ENCODE measurements at places on chromosomes 6 and 20.

GRCh38 chr6:83974409-83975050 is 59.0 kb upstream of the MRAP2 start:
- no peak for DNase-seq

DNA sequence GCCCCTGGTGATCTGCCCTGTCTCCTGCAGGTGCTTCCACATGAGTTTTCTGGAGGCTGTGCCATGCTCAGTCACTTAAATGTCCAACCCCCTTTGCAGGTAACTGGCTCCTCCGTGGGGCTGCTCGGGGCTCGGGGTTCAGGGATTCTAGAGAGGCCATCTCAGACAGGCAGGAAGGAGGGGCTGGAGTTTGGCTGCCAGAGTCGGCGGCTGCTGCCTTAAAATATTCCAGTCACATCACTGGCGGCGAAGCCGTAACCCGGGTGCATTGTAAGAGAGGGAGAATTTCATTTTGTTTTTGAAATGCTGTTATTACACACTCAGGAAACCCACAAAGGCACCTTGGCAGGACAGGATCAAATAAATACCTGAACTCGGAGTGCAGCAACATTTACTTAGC is 212.9 kb upstream of the PMEPA1 start:
- DNase-seq: no peak

DNA sequence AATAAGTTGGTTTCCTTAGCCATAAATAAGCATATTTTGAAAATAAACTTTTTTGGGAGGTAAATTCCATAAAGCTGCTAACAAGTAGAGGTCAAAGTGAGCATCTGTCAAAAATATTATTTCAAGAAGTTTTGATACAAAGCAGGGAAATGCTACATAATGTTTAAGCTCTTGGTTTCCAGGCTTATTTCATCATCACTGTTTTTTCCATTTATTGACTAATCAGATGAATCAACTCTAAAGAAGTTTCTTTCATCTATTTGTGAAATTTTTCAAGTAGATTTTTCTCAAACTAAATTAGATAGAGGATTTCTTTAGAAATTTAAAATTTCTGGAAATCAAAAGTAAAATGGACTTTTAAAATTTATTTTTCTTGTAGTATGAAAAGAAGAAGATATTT is 89.5 kb upstream of the TBX18 start:
- no peak for DNase-seq

DNA sequence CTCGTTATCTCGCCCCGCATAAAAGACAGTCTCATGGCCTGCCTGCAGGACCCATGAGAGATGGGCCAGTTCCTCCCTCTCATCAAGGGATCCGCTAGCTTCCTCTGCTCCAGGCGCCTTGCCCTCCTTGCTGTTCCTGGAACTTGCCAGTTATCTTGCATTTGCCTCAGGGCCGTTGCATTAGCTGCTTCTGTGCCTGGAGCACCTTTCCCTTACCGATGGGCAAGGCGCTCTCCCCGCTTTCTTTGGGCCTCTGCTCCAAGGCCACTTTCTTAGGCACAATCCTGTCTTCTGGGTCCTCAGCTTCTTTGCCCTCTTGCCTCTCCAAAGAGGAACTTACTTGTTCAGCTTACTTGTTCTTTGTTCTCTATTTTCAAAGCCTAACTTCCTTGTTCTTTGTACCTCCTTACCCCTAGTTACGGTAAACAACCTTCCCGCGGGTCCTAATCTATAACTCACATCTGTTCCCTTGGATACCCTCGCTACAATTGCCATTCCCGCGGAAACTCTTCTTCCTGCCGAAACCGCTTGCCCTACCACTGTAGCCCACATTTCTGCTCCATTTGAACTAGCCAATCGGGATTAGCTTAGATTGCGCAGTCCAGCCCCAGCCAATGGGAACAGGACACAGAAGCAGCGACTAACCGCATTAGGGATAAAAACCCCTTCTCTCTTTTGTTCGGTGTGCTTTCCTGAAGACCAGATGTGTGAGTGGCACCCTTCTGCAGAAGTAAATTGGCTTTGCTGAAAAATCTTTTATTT is 887 bp upstream of the NSFL1C start:
- DNase-seq: no peak

GRCh38 chr20:62209850-62210495 is 10.1 kb downstream of the HRH3 start:
- no peak for DNase-seq

DNA sequence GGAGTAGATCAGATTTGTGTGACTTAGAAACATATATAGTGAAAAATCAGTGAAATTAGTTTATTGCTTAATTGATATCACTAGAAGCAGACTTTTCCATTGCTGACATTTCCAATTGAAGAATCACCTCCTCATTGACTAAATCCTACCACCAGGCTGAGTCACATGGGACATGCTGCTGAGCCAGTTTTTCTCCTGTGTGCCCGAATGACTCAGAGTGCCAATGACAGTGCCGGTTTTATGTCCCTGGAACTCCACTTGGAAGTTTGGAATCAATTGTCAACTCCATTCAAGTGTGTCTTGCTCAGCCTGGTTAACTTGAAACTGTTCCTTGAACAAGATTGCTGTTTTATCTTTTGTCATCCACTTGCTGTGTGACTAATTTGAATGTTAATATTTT is 316.1 kb upstream of the PRDM1 start:
- no peak for DNase-seq

GRCh38 chr6:122799916-122800686 is 11.0 kb downstream of the SMPDL3A start:
- DNase-seq: no peak

All from T-helper 2 cell (primary cell).